ENCODE measurements at places on chromosomes 3 and 15. TPM values are rescaled to one million over a fixed set of nuclear protein-coding genes. Genes with fewer than 3 reads are reported as not detected.

Gene DGKG
- total RNA-seq: 1.3 TPM

Gene GRIP2
- not detected for total RNA-seq

Gene TM4SF4
- not detected for total RNA-seq

Gene TBCCD1
- total RNA-seq: 10.5 TPM

Gene PTH1R
- total RNA-seq: not detected

Gene SNAPC5
- total RNA-seq: 30.1 TPM

Gene GPX1
- 306 TPM for total RNA-seq

DNA sequence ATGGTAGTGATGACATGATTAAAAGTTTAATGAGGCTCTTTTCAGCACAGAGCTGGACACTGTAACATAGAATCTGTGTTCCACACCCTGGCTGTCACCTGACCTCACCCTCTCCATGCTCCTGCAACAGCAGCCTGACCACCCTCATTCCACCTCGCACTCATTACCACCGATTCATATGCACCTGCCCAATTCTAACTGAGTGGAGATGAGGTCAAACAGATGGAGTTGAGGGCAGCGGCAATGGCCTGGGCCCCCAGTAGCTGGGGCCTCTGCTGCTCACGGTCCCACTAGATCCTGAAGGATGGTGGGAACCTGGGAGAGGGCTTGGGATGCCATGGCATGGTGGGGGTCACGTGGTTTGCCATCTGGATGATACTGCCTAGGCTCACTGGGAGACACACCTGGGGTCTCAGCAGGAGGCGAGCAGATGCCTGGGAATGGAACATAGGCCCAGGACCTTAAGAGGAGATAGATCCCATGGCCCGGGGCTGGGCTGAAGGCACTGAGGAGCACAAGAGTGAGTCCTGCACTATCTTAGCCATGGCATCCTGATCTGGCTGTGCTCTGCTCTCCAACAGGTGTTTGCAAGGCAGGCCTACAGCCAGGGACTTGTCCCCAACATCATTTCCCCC is 1.3 kb downstream of the SCN5A start:
- peaks cover 8% of the 10 kb centered on the region for H3K27me3 ChIP-seq
- no peak overlapping the region for H3K27ac ChIP-seq
- DNase-seq: no peak
- H3K4me3 ChIP-seq: peak overlapping the region; percentile 49
- no peaks in the 10 kb centered on the region for H3K36me3 ChIP-seq

DNA sequence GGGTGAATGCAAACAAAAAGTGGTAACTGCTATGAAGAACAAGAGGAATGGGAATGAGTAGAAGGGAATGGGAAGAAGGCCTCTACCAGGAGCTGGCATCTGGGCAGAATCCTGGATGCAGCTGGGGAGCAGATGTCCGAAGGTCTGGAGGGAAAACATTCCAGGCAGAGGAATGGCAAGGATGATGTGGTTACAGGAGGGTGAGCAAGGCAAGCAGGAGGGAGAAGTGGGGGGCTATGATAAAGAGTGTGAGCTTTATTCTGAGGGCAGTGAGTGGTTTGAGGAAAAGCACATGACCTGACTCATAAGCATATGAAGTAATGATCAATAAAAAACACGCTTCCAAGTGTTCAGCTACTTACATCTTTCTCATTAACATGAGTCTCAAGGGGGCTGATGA is 17.1 kb downstream of the SKIC8 start:
- peaks cover 42% of the 10 kb centered on the region for H3K36me3 ChIP-seq
- no peaks in the 10 kb centered on the region for H3K27me3 ChIP-seq
- no peak overlapping the region for H3K27ac ChIP-seq
- H3K4me3 ChIP-seq: no peak overlapping the region

- peaks cover 85% of the 10 kb centered on the region for H3K4me1 ChIP-seq
- peak overlapping the region; percentile 59 for H3K27ac ChIP-seq
- H3K36me3 ChIP-seq: peaks cover 11% of the 10 kb centered on the region
- no peak overlapping the region for H3K4me3 ChIP-seq
Observed at GRCh38 chr3:31546162-31546561, 13.4 kb downstream of the STT3B start.

DNA sequence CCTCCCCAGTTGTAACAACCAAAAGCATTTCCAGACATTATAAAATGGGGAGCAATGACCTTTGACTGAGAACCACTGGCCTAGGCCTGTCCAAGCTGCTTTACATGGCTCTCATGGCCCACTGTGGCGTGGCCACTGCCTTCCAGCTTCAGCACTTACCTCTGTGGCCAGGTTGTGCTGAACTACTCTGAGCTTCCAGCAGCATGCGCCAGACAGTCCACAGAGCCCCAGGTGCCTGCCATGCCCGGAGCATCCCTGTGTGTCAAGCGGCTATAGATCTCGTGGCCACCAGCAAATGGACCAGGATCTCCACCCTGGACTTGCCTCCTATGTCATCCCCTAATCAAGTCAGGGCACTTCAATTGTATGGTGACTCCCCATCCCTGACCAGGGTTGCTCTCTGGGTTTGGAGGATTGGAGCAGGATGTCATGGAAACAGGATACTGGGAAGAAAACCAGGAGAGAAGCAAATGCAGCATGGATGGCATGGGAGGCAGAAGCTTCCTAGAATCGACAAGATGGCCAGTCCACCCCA is 199.7 kb downstream of the UACA start:
- H3K27me3 ChIP-seq: no peaks in the 10 kb centered on the region
- no peak for DNase-seq
- H3K36me3 ChIP-seq: no peaks in the 10 kb centered on the region
- H3K27ac ChIP-seq: no peak overlapping the region
- H3K4me1 ChIP-seq: peaks cover 16% of the 10 kb centered on the region

- no peak overlapping the region for H3K4me3 ChIP-seq
- no peak overlapping the region for H3K27ac ChIP-seq
- DNase-seq: no peak
- no peaks in the 10 kb centered on the region for H3K27me3 ChIP-seq
- peaks cover 35% of the 10 kb centered on the region for H3K4me1 ChIP-seq
Observed at GRCh38 chr3:67389176-67389575, 265.2 kb downstream of the SUCLG2 start.

DNA sequence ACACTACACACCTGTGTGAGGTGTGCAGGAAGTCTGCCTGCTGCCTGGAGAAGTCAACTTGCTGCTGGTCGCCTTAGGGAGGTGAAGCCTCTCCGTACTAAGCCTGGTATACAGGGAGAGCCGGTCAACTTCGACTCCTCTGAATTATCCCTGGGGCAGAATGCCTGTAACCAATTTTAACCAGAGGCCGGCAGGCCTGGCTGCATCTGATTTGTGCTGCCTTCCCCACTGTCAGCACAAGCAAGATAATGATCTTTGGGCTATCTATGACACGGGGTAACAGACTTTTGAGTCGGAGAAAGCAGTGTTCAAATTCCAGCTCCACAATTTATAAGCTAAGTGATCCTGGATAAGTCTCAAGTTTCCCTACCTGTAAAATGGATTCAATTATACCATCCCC is 42.3 kb downstream of the MAGEF1 start:
- no peak for DNase-seq
- H3K27ac ChIP-seq: no peak overlapping the region
- no peak overlapping the region for H3K4me3 ChIP-seq
- H3K27me3 ChIP-seq: peaks cover 3% of the 10 kb centered on the region
- no peaks in the 10 kb centered on the region for H3K36me3 ChIP-seq
- no peaks in the 10 kb centered on the region for H3K4me1 ChIP-seq

GRCh38 chr15:60551147-60551780 is 72.3 kb upstream of the ICE2 start:
- H3K36me3 ChIP-seq: peaks cover 27% of the 10 kb centered on the region
- DNase-seq: peak; percentile 64
- H3K4me3 ChIP-seq: peak overlapping the region; percentile 27
- H3K27ac ChIP-seq: peak overlapping the region; percentile 81
- H3K27me3 ChIP-seq: no peaks in the 10 kb centered on the region
- H3K4me1 ChIP-seq: peaks cover 94% of the 10 kb centered on the region

GRCh38 chr15:69609176-69609575 is 156.6 kb downstream of the RPLP1 start:
- H3K4me1 ChIP-seq: peaks cover 8% of the 10 kb centered on the region
- no peaks in the 10 kb centered on the region for H3K36me3 ChIP-seq
- H3K27me3 ChIP-seq: no peaks in the 10 kb centered on the region

DNA sequence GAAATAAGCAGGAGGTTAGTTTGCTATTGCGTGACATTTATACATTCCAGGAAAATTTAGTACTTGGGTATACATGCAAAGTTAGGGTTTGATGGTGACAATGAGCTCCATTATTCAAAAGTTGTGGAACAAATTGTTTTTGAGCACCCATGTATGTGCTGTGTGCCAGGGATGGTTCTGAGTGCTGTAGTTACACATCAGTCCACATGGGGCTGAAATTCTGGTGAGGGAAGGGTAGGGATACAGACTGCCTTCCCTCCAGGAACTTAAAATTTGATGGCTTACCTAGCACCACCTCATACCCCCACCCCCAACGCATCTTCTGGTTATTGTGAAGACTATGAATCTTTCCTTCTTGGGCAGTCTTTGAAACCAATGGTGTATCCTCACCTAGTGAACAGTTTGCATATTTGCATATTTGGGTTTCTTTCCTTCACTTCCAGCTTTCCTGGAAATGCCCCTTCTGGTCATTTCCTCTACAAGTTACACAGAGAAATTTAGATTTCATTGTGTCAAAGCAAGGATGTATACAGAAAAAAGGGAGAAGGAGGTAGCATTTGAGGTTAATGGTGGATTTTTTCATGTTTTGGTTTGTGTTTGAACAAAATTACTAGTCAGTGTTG is 222.0 kb upstream of the IL12A start:
- H3K27me3 ChIP-seq: peaks cover 44% of the 10 kb centered on the region
- no peaks in the 10 kb centered on the region for H3K36me3 ChIP-seq
- H3K4me1 ChIP-seq: peaks cover 12% of the 10 kb centered on the region
- no peak overlapping the region for H3K27ac ChIP-seq

DNA sequence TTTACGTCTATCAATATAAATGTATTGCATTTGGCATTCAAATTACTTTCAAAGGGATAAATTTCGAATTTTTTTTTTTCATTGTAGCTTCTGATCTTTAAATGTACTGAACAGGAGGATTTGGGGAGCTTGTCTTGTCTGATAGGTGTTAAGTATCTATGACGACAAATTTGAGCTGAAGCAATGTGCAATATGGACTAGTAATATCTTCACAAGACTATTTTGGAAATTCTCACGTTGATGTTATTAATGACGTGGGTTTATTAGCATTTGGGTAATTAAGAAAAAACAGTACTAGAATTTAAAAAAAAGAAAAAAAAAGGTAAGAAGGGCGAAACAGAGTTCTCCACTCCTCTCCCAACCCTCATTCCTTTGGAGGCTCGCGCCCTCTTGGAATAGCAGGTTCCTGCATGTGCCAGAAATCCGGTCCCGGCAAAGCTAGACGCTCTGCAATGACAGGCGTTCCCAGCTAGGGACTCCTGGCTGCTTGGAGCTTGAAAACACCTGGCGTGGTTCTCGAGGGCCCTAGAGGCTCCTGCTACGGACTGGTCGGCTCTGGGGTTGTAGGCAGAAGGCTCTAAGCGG is 648 bp upstream of the P2RY1 start:
- no peak for DNase-seq
- peaks cover 30% of the 10 kb centered on the region for H3K27me3 ChIP-seq
- H3K36me3 ChIP-seq: peaks cover 3% of the 10 kb centered on the region
- peaks cover 15% of the 10 kb centered on the region for H3K4me1 ChIP-seq
- H3K27ac ChIP-seq: peak overlapping the region; percentile 6

DNA sequence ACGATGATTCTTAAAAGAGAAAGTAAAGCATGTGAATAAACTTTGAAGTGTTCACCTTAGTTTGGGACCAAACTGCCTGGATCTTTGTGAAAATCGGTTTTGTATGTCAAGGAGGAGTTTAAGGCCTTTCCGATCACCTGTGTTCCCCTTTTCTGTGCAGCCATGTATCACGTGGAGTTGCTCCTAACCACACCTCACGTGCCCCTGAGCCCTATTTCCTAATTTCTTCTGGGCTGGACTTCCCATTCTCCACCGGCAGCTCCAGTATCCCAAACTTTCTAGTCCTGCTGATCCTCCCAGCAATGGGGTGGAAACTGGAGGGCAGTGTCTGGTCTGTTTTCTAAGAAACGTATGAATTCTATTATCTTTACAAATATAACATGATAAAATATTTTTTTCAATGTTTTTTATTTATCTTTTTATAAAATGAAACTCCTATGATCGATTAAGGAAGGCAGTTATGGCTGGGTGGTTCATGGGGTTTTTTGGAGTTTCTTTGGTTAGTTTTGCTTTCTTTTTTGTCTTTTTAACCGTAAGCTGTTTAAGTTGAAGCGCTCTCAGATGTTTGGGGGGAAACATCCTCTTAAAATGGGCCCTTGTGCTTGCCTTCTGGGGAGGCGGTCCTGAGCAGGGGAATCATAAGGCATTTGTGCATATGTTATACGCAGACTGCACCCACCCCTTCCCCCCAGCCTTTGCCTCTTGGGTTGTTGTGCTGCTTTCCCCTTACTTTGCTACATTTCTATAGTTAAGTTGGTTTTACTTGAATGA is 43.6 kb upstream of the WWTR1 start:
- H3K4me3 ChIP-seq: peak overlapping the region; percentile 57
- peak; percentile 58 for DNase-seq
- H3K36me3 ChIP-seq: peaks cover 4% of the 10 kb centered on the region

DNA sequence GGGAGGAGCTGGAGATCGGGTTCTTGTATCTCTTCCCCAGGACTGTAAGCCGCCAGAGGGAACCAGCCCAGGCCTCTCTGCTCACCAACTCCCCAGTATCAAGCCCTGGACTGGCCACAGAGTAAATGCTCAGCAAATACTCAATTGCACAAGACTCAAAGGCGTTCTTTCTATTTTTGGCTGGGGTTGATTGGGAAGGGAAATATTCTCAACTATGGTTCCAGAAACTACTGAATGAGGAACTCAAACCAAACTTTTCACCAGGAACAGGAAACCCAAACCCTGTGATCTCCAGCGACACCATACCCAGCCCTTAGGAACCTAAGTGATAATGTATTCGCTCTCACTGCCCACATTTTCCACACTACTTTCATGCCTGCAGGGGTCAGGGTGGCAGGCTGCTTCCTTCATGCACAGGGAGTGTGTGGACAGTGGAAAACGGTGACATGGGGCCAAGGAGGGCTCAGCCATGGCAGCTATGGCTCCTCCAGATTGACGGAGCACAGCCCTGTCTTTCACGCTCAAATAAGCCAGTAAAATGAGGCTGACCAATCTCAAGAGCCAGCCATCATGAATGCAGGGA is 124.7 kb upstream of the RAD18 start:
- H3K27me3 ChIP-seq: no peaks in the 10 kb centered on the region
- H3K36me3 ChIP-seq: no peaks in the 10 kb centered on the region
- no peak overlapping the region for H3K27ac ChIP-seq
- DNase-seq: no peak
- H3K4me1 ChIP-seq: no peaks in the 10 kb centered on the region

DNA sequence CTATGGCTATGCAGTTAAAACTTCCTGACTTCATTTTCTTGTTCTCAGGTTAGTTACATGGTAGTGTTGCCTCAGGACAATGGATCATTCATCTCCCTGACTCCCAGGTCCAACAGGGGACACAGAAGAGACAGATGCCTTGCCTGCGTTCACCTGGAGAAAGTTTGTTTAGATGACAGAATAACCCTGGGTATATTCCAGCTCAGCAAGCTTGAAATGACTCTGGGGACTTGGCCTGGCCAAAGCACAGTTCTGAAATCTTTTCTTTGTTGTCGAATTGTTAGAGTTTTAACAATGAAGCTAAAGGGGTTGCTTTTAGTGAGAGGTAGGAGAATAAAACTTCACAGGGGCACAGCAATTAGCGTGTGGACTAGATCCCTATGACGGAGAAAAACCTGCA is 206.1 kb downstream of the PDZRN3 start:
- H3K4me1 ChIP-seq: no peaks in the 10 kb centered on the region
- H3K36me3 ChIP-seq: no peaks in the 10 kb centered on the region
- no peak overlapping the region for H3K27ac ChIP-seq
- H3K27me3 ChIP-seq: peaks cover 10% of the 10 kb centered on the region
- no peak for DNase-seq
- H3K4me3 ChIP-seq: no peak overlapping the region
